ENCODE measurements at places on chromosomes 5 and 9.
A peak's percentile ranks its signal among the peaks of the same experiment; 100 is the strongest.

GRCh38 chr5:144448457-144448856 is 277.8 kb downstream of the KCTD16 start:
- no peak for DNase-seq
- H3K4me3 ChIP-seq: no peak overlapping the region
- no peaks in the 10 kb centered on the region for H3K27me3 ChIP-seq
- H3K4me1 ChIP-seq: no peaks in the 10 kb centered on the region

DNA sequence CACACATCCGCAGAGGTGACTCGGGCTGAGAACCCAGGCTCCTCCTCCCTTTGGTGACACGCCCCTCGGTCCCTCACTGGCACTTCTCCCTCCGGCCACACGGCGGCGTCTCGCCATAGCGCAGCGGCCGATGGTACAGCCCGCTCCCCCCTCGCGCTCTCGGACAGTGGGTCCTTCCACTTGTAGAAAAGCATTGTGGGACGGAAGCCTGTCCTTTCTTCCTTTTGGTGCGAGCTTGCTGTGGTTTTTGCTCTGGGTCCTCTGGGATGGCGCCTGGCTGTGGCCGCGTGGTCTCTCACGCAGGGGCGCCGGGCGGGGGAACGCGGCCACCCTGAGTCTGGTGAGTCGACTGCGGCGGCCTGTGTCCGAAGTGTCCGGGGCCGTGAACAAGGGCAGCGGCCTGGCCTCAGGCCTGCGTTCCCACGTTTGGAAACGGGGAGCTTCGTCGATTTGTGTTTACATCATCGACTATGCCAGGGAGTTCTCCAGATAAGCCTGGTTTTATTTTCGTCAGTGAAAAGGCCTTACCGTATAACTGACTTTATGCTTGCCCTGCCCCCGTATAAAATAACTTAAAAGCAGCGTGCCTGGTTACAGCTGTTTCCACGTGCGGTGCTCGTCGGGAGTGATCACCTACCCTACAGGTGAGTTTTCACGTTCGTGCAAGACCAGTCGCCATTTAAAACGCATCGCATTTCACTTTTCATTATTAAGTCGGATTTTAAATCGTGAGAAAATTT is 258.3 kb downstream of the EPB41L4A start:
- H3K27me3 ChIP-seq: no peaks in the 10 kb centered on the region
- peak; percentile 94 for DNase-seq

DNA sequence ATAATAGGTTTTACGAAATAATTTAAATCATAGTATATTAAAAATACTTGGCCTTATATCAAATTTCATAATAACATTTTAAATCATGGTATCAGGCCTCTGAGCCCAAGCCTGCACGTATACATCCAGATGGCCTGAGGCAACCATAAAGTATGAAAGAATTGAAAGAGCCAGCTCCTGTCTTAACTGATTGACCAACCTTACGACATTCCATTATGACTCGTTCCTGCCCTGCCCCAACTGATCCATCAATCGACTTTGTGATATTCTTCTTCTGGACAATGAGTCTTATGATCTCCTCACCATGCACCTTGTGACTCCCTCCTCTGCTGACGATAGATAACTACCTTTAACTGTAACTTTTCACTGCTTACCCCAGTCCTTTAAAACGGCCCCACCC is 545.0 kb downstream of the MTRR start:
- no peaks in the 10 kb centered on the region for H3K4me1 ChIP-seq
- H3K36me3 ChIP-seq: no peaks in the 10 kb centered on the region
- H3K4me3 ChIP-seq: no peak overlapping the region
- no peak for DNase-seq

DNA sequence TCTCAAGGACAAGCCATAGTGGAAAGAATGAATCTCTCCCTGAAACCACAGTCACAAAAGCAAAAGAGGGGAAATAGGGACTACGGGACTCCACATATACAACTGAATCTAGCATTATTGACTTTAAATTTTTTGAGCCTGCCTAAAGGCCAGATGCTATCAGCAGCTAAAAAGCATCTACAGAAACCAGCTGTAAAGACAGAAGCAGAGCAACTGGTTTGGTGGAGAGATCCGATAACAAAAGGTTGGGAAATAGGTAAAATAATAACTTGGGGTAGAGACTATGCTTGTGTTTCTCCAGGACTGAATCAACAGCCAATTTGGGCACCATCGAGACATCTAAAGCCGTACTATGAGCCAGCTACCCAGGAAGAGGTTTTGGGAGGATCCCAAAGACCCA is 281.2 kb downstream of the CDH18 start:
- DNase-seq: no peak
- H3K36me3 ChIP-seq: no peaks in the 10 kb centered on the region
- no peak overlapping the region for H3K27ac ChIP-seq
- H3K4me3 ChIP-seq: no peak overlapping the region
- H3K4me1 ChIP-seq: no peaks in the 10 kb centered on the region
- no peaks in the 10 kb centered on the region for H3K27me3 ChIP-seq

DNA sequence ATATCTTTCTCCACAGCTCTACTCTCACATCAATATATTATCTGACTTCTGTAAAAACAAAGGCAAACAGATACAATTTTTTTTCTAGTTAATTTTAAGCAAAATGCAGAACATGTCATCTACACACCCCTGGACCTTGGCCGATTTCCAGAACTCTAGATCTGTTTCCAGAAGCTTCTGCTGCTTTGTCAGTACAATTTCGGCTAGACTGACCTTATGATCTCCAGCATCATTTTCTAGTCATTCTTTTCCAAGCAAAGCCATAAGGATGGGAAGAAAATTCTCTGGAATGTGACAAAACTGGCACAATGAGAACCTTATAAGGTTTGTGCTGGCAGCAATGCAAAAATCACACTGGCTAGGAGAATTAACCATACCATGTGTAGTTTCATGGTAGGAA is 132.8 kb upstream of the MPDZ start:
- H3K27me3 ChIP-seq: no peaks in the 10 kb centered on the region
- no peaks in the 10 kb centered on the region for H3K4me1 ChIP-seq
- H3K36me3 ChIP-seq: no peaks in the 10 kb centered on the region
- no peak overlapping the region for H3K4me3 ChIP-seq
- no peak overlapping the region for H3K27ac ChIP-seq
- DNase-seq: no peak

- peaks cover 12% of the 10 kb centered on the region for H3K4me1 ChIP-seq
- no peak overlapping the region for H3K4me3 ChIP-seq
- DNase-seq: no peak
- no peaks in the 10 kb centered on the region for H3K36me3 ChIP-seq
- no peaks in the 10 kb centered on the region for H3K27me3 ChIP-seq
Observed at GRCh38 chr9:105141146-105141975, 103.1 kb upstream of the SLC44A1 start.

DNA sequence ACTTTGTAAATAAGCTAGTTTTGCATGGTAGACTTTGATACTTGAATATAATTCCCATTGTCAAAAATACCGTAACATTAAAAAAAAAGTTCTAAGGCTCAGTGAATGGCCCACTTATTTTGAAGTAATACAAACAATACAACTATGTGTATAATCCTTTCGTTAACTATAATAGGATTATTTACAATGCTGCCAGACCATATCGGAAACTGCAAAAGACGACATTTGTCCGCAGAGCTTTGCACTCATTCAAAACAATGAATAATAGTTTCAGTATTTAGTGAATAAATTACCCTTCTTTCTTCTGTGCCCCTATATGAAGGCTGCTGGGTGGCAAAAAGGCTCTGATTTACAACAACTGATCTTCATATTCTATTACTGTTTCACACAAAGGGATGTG is 121.8 kb downstream of the DROSHA start:
- H3K4me1 ChIP-seq: peaks cover 3% of the 10 kb centered on the region
- no peaks in the 10 kb centered on the region for H3K27me3 ChIP-seq
- DNase-seq: no peak
- peaks cover 44% of the 10 kb centered on the region for H3K36me3 ChIP-seq

DNA sequence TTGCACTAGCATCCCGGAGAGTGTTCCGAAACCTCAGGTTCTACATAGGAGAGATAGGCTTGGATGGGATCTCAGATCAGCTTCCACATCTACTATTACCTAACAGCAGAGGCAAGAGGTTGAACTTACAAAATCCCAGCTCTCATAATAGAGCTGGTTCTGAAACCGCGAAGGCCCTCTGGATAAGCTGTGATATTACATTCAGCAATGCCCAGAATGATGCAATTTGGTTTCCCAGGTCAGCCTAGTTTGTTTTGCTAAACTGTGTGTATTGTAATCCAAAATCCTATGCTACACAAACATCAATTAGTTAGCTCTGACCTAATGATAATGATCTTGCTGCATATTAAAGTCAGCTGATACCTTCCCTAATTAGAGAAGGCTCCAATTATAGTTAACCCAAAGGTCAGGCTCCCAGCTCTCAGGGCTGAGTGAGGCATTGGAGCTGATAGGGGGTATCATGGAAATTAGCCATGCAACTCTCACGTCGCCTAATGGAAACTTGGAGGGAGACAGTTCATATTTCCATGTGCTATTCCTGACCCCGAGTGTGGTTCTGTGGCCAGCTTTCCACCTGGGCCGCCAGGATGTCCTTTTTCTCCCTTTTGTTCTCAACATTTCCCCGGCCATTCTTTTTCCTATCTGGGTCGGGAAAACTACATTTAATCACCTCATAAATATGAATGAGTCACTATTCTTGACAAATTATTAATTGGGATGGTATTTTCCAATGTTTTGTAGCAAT is 278.4 kb upstream of the IRX1 start:
- DNase-seq: no peak
- H3K4me3 ChIP-seq: no peak overlapping the region
- no peak overlapping the region for H3K27ac ChIP-seq
- H3K36me3 ChIP-seq: no peaks in the 10 kb centered on the region
- no peaks in the 10 kb centered on the region for H3K4me1 ChIP-seq

DNA sequence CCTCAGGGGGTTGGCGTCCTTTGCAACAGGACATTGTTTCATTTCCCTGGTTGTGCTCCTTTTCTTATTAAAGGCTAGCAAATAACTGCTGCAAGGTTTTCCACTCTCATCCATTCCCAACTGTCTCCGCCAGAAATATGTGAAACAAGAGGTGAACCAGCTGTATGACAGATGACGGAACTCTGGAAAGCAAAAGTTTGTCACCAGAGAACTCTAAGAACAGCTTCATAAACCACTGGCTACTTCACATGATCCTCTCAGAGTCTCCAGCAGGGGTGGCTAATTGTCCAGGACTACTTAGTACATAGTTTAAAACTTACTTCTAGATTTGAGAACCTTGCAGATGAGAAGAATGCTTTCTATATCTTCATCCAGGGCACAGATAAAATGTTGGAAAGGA is 195.9 kb upstream of the RAD23B start:
- DNase-seq: no peak
- H3K36me3 ChIP-seq: no peaks in the 10 kb centered on the region
- H3K4me3 ChIP-seq: no peak overlapping the region

- H3K4me1 ChIP-seq: peaks cover 2% of the 10 kb centered on the region
- no peak for DNase-seq
- peaks cover 18% of the 10 kb centered on the region for H3K27me3 ChIP-seq
- H3K36me3 ChIP-seq: no peaks in the 10 kb centered on the region
Observed at GRCh38 chr9:89077519-89077918, 86.3 kb downstream of the S1PR3 start.

DNA sequence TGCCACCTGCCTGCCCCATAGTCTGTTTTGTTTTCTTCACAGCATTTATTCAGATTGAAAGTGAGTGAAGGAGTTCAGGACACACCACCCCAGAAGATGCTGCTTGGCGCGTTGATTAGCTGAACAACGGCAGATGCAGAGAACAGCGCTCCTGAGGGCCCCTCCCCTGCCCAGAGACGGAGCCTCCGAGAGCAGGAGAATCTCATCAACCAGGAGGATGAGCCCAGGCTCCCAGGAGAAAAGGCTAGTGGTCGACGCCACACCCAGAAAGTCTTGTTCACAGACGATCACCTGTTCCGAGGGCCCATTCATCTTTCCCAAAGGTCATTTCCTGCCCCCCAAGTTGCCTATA is 180.4 kb upstream of the PPP1R26 start:
- no peak overlapping the region for H3K27ac ChIP-seq
- H3K4me3 ChIP-seq: no peak overlapping the region
- no peak for DNase-seq
- H3K36me3 ChIP-seq: no peaks in the 10 kb centered on the region
- H3K4me1 ChIP-seq: no peaks in the 10 kb centered on the region
- peaks cover 9% of the 10 kb centered on the region for H3K27me3 ChIP-seq

DNA sequence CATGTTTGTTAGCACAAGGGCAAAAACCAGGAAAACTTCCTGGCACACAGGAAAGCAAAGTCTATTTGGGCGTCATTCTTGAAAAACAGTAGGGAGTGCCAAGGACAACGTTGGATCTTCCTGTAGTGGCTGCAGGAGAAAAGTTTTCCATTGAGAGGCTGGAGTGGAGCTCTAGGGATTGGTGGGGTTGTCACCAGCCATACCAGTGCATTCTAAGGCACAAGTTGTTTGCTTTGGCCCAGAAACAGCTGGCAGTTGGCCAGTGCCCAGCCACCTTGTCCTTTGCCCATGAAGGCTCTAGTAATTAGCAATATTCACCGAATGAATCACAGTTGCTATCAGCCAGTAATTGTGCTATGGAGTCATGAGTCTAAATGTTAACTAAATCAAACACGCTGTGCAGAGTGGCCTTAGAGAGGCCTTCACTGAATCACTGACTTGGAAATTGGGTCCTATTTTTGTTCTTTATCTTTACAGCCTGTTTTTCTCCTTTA is 26.4 kb downstream of the TNFSF15 start:
- no peak overlapping the region for H3K4me3 ChIP-seq
- DNase-seq: no peak
- H3K4me1 ChIP-seq: peaks cover 24% of the 10 kb centered on the region

DNA sequence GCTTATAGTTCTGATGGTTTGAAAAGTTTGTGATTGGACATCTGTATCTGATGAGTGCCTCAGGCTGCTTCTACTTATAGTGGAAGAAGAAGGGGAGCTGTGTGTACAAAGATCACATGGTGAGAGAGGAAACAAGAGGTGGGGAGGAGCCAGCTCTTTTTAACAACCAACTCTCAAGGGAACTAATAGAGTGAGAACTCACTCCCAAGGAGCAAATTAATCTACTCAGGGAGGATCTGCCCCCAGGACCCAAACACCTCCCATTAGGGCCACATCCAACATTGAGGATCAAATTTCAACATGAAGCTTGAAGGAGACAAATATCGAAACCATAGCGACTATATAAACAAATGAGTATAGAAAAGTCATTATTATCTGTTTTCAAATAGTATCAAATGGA is 64.7 kb upstream of the PRLR start:
- H3K4me3 ChIP-seq: no peak overlapping the region
- H3K27ac ChIP-seq: no peak overlapping the region
- H3K4me1 ChIP-seq: no peaks in the 10 kb centered on the region
- no peak for DNase-seq

GRCh38 chr9:10479172-10479571 is 133.6 kb downstream of the PTPRD start:
- H3K36me3 ChIP-seq: no peaks in the 10 kb centered on the region
- H3K27me3 ChIP-seq: no peaks in the 10 kb centered on the region
- H3K27ac ChIP-seq: no peak overlapping the region
- no peak overlapping the region for H3K4me3 ChIP-seq
- H3K4me1 ChIP-seq: no peaks in the 10 kb centered on the region
- no peak for DNase-seq

GRCh38 chr9:121463026-121463807 is 36.4 kb downstream of the GGTA1 start:
- H3K36me3 ChIP-seq: no peaks in the 10 kb centered on the region
- peaks cover 3% of the 10 kb centered on the region for H3K4me1 ChIP-seq
- H3K27me3 ChIP-seq: peaks cover 23% of the 10 kb centered on the region
- no peak overlapping the region for H3K4me3 ChIP-seq
- no peak overlapping the region for H3K27ac ChIP-seq
- DNase-seq: peak; percentile 57

- H3K4me1 ChIP-seq: no peaks in the 10 kb centered on the region
- no peaks in the 10 kb centered on the region for H3K36me3 ChIP-seq
- no peaks in the 10 kb centered on the region for H3K27me3 ChIP-seq
- H3K4me3 ChIP-seq: no peak overlapping the region
- H3K27ac ChIP-seq: no peak overlapping the region
Observed at GRCh38 chr5:17022296-17022695, 86.2 kb upstream of the MYO10 start.

Data from activated naive CD4-positive, alpha-beta T cell treated with anti-CD3 and anti-CD28 coated beads for 36 hours (primary cell).